Neural crest cell (in vitro differentiated cells): ENCODE measurements at places on chromosomes 1 and 21. TPM values are rescaled to one million over a fixed set of nuclear protein-coding genes. Genes with fewer than 3 reads are reported as not detected.
A peak's percentile ranks its signal among the peaks of the same experiment; 100 is the strongest.

- no peak for DNase-seq
These were observed 42.4 kb downstream of the TTC39A start for GRCh38 chr1:51287966-51288365.

DNA sequence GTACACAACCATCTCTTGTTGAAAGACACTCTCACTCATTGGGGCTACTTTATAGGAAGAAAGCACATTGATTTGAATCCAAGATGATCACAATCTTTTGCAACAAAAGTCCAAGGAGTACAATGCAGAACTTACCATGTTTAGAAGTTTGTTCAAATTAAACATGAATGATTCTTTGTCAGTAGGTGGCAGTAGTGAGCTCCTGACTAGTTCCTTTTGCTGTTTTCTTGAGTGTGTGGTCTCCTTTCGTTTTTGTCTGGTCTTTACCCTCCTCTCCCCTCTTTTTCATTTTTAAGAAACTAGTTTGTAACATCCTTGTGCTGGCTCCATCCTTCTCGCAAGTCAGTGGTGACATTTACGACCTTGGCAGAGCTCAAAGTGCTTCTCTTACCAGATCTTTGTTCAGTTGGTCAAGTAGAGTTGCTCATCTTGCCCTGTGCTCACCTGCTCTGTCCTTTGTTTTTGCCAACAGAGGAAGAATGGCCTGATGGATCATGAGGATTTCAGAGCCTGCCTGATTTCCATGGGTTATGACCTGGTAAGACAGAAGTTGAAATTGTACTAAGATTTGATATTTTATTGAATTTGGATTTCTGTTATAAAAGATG is 35.7 kb upstream of the MTR start:
- peak; percentile 6 for DNase-seq

DNA sequence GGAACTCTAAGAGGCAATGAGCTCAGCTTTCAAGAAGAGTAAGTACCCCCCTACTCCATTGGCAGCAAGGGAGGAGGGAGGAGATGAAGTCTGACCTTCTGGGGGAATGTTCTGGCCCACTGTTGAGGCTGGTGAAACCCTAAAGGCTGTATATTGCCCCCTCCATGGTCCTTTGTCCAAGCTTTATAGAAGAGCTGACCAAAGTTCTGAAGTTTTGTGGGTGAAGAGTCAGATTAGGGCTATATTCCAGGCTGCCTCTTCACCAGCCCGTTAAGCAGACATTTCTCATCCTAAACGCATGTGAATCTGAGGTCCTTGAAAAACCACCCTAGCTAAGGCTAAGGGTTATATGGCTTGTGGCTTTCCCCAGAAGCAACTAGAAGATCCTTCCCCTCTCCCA is 1.4 kb downstream of the C1orf94 start:
- no peak for DNase-seq

- DNase-seq, result no peak
These were observed 30.6 kb upstream of the ZP4 start for GRCh38 chr1:237921306-237921705.

GRCh38 chr1:90748668-90749067 is 31.6 kb upstream of the BARHL2 start:
- DNase-seq, result no peak

DNA sequence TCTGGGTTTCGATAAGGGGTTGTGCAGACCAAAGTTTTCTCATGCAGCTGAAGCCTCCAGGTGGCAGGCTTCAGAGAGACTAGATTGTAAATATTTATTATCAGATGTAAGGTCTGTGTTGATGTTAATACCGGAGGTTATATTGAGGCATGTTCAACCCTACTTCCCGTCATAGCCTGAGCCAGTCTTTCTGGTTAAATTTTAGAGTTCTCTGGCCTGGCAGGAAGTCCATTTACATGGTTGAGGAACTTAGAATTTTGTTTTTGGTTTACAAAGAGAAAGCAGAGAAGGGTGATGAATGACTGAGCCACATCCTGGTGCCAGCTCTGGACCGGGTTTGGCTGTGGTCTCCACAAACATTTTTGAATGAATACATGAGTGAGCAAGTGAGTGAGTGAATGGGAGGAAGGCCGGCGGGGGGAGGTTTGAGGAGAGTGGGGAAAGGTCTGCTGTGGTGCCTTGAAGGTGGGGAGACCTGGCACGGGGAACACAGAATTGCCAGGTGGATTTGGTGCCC is 218.5 kb downstream of the DISC1 start:
- DNase-seq, result no peak

DNA sequence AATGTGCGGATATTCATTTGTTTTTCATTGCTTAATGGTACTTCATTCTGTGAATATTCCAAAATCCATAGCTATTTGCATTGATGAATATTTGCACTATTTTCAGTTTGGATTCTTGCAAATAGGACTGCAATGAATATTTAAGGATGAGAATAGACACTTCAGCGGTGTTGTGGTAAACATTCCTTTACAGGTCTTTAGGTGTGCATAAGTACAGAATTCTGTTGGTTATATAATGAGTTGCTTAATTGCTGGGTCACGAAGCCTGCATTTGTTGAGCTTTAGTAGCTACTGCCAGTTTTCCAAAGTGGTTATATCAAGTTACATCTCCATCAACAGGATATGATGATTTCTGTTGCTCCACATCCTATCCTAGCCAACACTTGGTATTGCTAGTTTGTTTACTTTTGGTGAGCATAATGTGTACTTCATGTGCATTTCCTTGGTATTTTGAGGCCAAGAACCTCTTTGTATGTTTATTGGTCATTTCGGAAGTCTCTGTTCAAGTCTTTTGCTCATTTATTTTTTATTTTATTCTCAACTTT is 64.2 kb upstream of the CYYR1 start:
- no peak for DNase-seq

DNA sequence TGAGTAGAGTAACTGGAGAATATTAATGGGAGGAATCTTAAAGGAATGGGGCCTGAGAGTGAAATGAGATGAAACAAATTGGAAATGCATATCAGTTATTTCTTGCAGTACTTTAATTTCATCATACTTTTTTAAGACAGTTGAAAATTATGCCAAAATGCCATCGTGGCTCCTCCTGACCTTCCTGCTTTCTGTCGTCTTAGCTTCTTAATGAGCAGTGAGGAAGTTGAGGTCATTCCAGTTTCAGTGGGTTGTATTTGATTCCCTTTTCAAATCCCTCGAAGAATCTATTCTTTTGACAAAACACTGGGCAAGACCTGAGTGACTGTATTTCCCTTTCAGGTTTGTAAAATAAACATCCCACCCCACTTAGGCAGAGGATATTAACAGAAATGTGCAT is 134.9 kb upstream of the MAP1LC3C start:
- DNase-seq, result no peak

- DNase-seq, result no peak
These were observed 122.7 kb downstream of the SIK1 start for GRCh38 chr21:43304206-43304605.

GRCh38 chr21:29798840-29799239 is 141.0 kb downstream of the GRIK1 start:
- DNase-seq, result no peak

DNA sequence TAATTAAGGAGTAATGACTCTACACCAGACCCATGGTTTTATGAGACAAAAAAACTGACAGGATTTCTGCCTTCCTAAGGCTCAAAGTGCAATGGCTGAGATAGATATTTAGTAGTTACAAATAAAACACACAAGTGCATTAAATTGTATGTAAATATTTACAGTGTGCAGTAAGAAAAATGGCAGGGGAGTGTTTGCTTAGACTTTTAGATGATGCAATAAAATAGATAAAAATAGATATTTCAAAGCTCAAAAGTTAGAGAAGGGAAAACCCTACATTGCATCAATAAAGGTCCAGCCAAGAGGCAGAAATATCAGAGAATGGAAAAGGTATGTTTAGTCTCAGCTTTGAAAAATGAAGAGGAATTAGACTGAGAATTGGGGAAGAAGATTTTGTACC is 226.3 kb upstream of the FGGY start:
- no peak for DNase-seq

DNA sequence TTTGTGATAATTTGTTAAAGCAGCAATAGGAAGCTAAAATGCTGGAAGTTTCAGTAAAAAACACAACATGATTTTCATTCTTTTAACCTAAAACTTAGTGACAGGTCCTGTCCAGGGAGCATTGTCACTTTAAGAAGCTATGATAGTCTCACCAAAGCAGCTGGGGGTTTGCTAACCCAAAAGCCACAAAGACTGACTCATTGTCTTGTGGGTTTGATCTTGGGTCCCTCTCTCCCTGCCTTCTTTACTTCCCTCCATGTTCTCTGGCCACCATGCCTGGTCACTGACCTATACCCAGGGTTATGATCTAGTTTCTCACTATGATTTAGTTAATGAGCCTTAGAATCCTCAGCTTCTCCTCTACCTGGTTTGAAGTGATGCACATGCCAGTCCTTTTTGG is 213.5 kb upstream of the PTGFR start:
- no peak for DNase-seq

KCND3 gene
- total RNA-seq, result 0.61 and 0.86 TPM in 2 replicates

WDR26 gene
- total RNA-seq, result 65.5 and 67.9 TPM in 2 replicates

ASCL5 gene
- total RNA-seq, result not detected in 2 replicates

ADARB1 gene
- total RNA-seq, result 14.4 and 21.0 TPM in 2 replicates

AUNIP gene
- total RNA-seq, result 13.6 and 15.2 TPM in 2 replicates
